ENCODE measurements at places on chromosomes 13 and 19. TPM values are rescaled to one million over a fixed set of nuclear protein-coding genes. Genes with fewer than 3 reads are reported as not detected.

DNA sequence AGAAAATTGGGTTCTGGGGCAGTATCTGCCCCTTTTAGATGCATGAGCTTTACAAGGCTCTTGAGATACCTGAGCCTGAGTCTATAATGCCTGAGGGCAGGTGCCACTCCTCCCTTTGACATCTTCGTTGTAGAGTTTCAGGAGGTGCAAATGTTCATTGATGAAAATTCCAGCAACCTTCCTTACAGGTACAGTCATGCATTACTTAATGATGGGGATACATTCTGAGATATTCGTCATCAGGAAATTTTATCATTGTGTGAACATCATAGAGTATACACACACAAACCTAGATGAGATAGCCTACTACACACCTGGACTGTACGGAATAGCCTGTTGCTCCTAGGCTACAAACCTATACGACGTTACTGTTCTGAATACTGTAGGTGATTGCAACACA, 310.0 kb downstream of the SHISA2 start:
- H3K36me3 ChIP-seq, result no peaks in the 10 kb centered on the region
- no peak for DNase-seq
- H3K4me1 ChIP-seq, result no peaks in the 10 kb centered on the region
- no peak overlapping the region for H3K27ac ChIP-seq
- no peak overlapping the region for H3K4me3 ChIP-seq
- no peaks in the 10 kb centered on the region for H3K27me3 ChIP-seq

Gene TUBB4A
- 205 TPM for polyA plus RNA-seq

Gene TRPC4
- polyA plus RNA-seq, result 0.12 TPM

Gene B3GLCT
- 6.1 TPM for polyA plus RNA-seq

Gene PNMA8B
- polyA plus RNA-seq, result 1.6 TPM

Gene FFAR2
- polyA plus RNA-seq, result 0.20 TPM

GRCh38 chr19:27618006-27618405, 1594.9 kb downstream of the UQCRFS1 start:
- no peak overlapping the region for H3K4me3 ChIP-seq
- H3K4me1 ChIP-seq, result no peaks in the 10 kb centered on the region
- H3K27ac ChIP-seq, result no peak overlapping the region
- H3K27me3 ChIP-seq, result no peaks in the 10 kb centered on the region
- no peaks in the 10 kb centered on the region for H3K36me3 ChIP-seq
- DNase-seq, result no peak

Gene ACP5
- 20.5 TPM for polyA plus RNA-seq
